ENCODE measurements at places on chromosomes 4 and X.

- DNase-seq, result no peak
Observed at GRCh38 chr4:184255871-184256642, 38.4 kb upstream of the ENPP6 start.

GRCh38 chr4:16262188-16262587, 35.9 kb upstream of the TAPT1 start:
- DNase-seq, result no peak

DNA sequence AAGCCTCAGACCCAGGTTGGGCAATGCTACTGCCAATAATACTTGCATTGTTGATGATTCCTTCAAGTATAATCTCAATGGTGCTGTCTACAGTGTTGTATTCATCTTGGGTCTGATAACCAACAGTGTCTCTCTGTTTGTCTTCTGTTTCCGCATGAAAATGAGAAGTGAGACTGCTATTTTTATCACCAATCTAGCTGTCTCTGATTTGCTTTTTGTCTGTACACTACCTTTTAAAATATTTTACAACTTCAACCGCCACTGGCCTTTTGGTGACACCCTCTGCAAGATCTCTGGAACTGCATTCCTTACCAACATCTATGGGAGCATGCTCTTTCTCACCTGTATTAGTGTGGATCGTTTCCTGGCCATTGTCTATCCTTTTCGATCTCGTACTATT, 7.4 kb downstream of the LPAR4 start:
- no peak for DNase-seq

- DNase-seq, result no peak
Observed at GRCh38 chr4:152965611-152966010, 29.5 kb downstream of the FHDC1 start.

DNA sequence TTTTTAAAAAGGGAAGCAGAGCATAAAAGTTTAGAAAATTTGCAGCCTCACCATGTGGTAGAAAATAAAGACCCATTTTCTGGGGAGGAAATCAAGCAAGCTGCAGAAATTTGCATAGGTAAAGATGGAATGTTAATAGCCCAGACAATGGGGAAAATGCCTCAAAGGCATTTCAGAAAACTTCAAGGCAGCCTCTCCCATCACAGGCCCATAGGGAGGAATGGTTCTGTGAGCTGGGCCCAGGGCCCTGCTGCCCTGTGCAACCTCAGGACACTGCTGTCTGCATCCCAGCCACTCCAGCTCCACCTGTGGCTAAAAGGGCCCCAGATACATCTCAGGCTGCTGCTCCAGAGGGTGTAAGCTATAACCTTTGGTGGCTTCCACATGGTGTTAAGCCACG, 137.9 kb downstream of the INPP4B start:
- DNase-seq, result no peak

- DNase-seq, result no peak
Observed at GRCh38 chr4:78369679-78370078, 181.9 kb upstream of the ANXA3 start.

DNA sequence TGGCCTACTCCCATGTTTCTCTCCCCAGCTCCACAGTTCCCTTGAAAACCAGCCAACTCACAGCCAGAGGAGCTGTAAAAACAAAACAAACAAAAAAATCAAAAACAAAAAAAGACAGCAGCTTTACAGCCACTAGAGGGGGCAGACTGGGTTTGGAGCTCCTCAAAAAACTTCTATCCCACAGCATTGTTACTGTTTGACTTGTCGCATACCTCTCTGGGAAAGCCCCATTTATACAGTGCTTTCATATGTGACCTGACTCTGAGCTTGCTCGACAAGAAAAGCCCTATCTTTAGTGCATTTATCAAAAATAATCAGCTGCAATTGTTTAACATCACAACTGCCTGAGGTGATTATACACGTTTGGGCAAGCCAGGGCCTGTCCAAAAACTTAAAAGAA, 21.6 kb downstream of the TSPAN6 start:
- DNase-seq, result no peak
